ENCODE measurements at places on chromosomes 12 and 14. TPM values are rescaled to one million over a fixed set of nuclear protein-coding genes. Genes with fewer than 3 reads are reported as not detected.

KRT77 gene
- total RNA-seq, result not detected

DNA sequence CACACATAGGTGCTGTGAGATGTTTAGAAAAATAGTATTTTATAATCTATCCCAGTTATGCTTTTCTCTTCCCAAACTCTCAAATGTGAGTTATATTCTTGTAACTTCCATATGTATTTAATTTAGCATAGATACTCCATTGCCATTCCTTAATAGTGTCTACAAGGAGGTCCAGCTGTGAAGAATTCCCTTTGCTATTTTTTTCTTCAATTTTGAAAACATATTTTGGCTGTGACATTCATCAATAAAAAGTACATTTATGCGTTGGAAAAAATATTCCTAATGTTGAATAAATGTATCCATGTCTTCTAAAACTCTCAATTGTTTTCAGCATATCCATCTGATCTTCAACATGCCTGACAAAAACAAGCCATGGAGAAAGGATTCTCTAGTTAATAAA is 1402.0 kb upstream of the SEL1L start:
- no peak for DNase-seq

GRCh38 chr14:51865953-51866747 is 5.7 kb downstream of the GNG2 start:
- DNase-seq, result no peak

DNA sequence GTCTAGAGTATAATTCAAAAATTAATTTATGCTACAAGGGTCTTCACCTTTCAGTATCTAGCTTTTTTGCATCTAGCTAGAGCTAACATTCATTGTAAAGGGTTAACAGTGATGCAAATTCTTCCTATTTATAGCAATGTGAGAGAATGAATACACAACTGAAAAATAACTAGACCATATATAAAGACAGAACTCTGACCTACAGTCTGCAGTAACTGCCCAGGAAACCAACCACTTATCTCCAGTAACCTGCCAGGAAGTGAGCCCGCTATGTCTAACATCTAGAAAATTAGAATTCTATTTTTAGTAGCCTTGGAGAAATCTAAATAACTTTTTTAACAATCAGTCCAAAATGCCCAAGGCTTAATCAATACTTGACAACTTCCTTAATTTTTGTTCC is 1021.9 kb downstream of the LRFN5 start:
- no peak for DNase-seq

DNA sequence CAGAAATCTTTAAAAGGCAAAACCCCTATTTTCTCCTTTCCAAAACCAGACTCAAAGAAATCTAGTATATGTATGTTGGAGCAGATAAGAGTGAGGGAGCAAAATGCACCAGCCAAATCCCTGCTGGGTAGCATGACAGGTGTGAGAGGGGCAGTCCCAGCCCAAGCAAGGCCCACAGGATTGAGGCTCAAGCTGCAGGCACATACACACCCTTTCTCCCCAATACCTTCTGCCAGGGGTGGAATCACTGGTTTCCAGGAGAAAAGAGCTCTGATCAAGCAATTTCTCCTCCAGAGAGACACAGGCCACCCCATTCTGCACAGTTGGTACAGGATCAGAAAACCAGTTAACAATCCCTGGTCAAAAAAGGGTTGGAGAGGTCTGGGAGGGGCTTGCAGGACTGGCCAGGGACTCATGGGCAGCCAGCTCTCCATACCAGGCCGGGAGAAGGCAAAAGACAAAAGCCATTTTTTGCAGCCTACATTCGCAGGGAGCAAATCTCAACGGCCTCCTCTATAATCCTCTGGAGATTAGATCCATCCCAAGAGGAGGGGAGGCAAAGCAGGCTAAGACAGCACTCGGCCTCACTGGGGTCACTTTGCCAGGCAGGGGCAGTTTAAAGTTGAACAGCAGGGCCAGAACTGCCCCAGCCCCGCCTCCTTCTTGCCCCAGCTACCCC is 2.1 kb downstream of the KMT2D start:
- DNase-seq, result no peak

DNA sequence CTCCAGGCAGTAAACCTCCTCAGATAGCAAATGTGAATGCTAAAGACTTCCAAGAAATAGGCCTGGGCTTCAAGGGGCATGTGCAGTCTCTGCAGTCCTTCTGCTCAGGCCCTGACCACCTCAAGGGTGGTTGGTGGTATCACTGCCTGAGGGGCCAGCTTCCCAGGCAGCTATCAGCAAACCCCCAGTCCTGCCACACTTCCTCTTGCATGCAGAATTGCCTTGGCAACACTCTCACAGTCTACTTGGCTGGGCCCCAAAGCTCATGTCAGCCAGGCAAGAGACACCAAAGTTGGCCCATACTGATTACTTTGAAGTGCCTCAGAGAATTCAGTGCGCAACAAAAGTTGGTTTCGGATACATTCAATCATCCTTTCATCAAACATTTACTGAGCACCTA is 3.5 kb upstream of the ASB8 start:
- no peak for DNase-seq

DNA sequence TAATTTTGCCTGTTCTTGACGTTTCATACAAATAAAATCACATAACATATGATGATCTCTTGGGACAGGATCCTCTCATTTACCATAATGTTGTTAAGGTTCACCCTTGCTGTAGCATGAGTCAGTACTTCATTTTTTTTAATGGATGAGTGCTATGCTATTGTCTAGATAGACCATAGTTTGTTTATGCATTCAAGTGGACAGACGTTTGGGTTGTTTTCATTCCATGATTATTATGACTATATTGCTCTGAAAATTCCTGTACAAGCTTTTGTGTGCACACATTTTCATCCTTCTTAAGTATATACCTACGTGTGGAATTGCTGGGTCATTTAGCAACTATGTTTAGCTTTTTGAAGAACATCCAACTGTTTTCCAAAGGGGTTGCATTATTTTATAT is 325.6 kb upstream of the TMEM132C start:
- DNase-seq, result no peak

Measured in mesenteric fat pad (tissue), 1 donor.